ENCODE measurements at places on chromosomes 12 and 14. TPM values are rescaled to one million over a fixed set of nuclear protein-coding genes. Genes with fewer than 3 reads are reported as not detected.

The YLPM1 gene
- 50.3 TPM for total RNA-seq

The PLEKHG7 gene
- not detected for total RNA-seq

The IFNG-AS1 gene
- not detected for total RNA-seq

The FOXA1 gene
- 11.5 TPM for total RNA-seq

The FSCB gene
- total RNA-seq = not detected

GRCh38 chr12:54053751-54054741 lies at the start of gene HOXC4:
HOXC4 (plus strand) TSS chr12:54053835; CDS start chr12:54053923, 88 bp downstream.
- no peak for DNase-seq
